ENCODE measurements at places on chromosomes 7 and 10.

DNA sequence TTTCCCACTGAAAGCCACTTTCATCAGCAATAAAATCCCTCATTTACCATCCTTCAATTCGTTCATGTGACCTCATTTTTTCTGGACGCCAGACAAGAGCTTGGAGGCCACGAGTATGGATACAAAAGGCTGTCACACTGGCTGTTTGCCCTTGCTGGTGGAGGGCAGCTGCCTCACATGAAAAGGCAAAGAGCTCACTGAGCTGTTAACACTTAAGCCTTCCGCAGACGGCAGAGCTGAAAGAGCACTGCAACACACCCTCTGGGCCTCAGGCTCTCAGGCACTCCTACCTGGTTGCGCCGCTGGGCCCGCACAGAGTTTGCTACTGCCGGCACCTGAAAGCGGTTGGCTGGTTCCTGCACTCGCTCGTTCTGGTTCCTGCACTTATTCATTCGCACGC is 193.5 kb downstream of the CFTR start:
- no peak for DNase-seq

DNA sequence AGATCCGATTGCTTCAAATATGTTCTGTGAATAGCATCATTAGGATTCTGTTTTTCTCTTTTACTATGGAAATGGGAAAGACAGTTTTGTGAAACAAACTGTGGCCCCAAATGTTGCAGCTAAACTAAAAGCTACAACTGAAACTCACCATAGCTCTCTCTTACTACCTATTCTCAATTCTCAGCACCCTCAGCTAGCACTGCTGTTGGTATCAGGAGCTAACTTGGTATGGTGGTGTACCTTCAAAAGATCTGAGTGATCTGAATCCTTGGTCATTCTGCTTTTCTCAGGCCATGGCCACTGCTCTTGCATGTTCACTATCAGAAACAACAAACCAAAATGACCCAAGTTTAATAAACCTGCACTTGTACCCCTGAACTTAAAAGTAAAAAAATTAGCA is 1208.0 kb downstream of the SORCS1 start:
- DNase-seq, result no peak

GRCh38 chr10:21285742-21286331 is 239.6 kb downstream of the SKIDA1 start:
- DNase-seq, result no peak

- no peak for DNase-seq
These were observed 80.8 kb downstream of the VWDE start for GRCh38 chr7:12322903-12323300.

GRCh38 chr7:97697396-97697795 is 34.5 kb upstream of the TAC1 start:
- no peak for DNase-seq

DNA sequence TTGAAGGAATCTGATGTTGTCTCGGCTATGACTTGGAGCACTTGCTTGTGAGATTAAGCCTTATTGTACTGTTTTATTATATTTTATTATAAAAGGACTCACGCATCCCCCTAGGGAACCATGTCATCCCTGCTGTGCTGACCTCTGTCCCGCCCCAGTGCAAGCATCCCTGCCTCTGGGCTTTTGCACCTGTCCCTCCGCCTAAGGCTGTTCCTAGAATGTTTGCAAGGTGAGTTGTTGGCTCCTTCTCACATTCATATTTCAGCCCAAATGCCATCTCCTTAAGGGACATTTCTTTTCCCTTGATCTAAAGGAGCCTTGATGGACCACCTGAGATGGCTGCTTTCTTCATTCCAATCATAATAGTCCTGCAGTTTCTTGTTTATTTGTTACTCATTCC is 236.9 kb upstream of the IGFBP3 start:
- DNase-seq, result no peak

- DNase-seq, result no peak
These were observed 222.6 kb downstream of the MAD1L1 start for GRCh38 chr7:2010101-2010500.

DNA sequence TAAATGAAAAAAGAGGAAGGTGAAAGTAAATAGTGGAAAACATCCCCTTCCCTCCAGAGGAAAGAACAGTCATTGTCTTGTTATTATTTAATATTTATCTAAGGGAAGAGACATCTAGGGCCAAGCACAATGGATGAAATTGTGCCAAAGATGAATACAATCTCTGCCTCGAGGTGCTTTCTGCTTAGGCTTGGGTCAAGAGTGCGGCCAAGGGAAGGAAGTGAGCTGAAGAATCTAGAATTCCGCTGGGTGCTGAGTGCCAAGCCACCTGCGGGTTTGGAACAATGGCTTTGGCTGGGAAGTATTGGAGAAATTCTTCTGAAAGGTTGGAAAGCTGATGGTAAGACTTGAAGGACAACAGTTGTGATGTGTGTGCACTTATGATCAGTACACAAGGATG is 531.3 kb upstream of the FZD8 start:
- no peak for DNase-seq

- DNase-seq, result no peak
These were observed 24.8 kb downstream of the JCAD start for GRCh38 chr10:30034433-30035137.

DNA sequence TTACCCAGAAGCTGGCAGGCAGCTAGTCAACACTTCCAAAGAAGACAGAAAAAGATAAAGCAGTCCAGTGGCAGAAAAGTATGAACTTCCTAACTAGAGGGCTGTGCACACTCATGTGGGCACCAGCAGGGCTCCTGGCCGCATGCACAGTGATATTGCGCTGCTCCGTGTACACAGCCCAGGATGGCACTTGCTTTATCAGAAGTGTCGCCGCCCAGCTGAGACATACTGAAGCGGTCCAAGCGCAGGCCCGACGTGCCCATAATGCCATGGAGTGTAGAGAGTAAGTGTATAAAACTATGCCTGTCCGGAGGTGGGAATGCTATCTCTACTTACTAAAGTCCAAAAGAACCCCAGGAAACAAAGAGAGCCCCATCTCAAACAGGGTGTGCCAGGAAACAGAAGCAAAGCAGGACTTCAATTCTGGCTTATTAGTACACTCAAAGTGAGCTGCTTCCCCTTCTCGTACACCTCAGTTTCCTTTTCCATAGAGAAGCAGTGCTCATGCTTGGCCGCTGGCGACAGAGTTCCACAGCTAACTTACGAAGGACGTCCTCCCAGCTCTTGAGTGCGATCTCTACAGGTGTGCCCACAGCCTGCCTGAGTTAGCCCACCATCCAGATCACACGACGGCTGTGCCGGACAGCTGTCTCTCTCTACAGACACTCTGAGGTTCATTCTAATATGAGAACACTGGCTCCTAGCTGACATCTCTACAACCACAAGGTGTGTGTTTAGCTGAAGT is 234.3 kb downstream of the COBL start:
- no peak for DNase-seq

DNA sequence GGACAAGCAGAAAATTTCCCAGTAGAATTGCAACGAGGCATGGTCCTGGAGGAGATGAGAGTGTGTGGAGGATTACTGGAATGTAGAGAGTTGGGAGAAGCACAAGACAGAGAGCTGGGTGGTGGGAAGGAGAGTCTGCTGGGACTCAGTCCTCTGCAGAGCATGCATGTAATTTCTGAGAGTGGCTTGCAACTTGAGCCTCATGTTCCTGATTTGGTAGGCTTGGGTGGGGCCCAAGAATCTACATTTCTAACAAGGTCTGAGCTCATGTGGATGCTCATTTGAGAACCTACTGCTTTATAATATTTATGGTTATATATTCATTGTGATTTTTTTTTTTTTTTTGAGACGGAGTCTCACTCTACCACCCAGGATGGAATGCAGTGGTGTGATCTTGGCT is 317.9 kb upstream of the COBL start:
- no peak for DNase-seq

- no peak for DNase-seq
These were observed 84.2 kb downstream of the CDK6 start for GRCh38 chr7:92751902-92752901.

DNA sequence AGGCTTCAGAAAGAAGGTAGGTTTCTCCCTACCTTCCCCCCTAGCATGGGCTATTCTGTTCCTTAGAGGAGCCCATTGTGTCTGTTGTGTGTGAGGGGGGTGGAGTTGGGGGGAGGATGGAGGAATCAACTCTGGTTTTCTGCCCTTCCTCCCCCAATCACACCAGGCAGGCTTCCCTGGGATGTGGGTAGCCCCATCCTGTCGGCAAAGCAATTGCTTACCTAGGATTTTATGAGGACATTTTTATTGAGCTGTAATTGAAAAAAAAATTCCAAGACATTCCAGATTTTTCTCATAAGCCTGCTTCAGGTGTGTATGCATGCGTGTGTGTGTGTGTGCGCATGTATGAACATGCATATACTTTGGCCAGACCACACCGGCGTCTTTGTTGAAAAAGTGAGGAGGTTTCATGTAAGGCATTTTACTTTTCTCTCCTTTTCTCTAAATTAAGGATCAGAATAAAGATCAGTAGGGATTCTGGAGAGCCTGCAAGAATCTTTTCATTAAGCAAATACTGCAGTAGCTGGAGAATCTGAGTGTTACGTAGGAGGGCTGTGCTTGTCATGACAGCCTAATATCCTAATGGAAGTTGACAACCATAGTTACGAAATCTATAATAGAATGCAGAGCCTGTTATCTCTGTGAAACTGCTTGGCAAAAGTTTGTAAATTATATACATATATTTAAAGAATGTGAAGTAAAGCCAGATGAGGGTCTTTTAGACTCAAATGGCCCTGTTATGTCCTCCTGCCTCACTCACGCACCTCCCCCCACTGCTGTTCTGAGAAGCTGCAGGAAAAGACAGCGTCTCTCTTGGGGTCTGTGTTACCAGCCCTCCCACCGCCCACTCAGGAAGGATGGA is 27.3 kb upstream of the SAMD8 start:
- DNase-seq, result no peak

DNA sequence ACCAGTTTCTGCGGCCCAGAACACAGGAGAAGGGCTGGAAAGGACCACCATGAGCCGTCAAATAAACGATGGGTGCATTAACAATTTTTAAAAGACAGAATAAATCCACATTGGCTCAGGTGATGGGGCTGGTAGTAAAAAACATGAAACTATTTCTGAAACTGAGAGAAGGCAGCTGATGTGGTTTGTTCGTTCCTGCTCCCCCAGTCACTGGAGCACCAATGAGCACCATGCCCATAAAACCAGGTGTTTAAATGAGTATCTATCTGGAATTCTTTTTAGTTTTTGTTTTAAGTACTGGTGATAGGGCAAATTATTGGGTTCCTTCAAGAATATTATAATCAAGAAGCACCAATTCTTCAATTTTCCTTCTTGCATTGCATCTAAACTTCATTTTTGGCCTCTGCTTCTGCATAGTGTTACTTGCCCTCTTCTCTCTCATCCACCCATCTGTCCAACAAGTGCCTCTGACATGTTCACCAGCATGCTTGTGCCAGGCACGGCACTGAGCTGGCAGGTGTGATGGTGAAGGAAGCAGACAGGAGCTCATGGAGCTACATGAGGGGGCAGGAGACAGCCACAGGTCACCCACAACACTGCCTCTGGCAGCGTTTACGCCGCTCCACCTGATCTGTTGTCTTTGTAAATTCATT is 65.5 kb downstream of the LARP4B start:
- DNase-seq, result no peak

DNA sequence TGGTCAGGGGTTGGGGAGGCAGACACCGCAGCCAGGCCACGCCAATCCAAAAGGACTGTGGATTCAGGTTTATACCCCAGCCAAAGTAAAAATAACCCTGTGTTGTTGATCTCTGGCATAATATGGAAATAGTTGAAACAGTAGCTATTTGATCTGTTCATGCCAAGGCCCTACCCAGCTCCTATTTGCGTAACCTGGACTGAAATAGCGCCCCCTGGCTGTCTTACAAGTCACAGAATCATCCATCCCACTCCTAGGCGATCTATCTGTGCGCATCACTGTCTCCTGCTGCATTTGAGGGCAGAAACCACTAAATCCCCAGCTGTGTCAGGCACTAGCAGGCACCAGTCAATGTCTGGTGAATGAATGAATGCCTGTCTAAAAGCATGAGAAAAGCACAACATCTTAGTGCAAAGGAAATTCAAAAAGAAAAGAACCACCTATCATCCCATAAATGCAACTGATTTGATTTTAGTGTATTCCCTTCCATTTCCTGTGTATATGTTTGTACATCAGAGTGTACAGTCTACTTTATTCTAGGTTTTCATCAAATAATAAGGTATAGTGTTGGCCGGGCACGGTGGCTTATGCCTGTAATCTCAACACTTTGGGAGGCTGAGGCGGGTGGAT is 160.0 kb downstream of the SLIT1 start:
- DNase-seq, result peak; percentile 47

- DNase-seq, result no peak
These were observed 103.9 kb downstream of the CRPPA start for GRCh38 chr7:16317406-16317805.

GRCh38 chr7:49486974-49487829 is 286.2 kb upstream of the VWC2 start:
- DNase-seq, result no peak

DNA sequence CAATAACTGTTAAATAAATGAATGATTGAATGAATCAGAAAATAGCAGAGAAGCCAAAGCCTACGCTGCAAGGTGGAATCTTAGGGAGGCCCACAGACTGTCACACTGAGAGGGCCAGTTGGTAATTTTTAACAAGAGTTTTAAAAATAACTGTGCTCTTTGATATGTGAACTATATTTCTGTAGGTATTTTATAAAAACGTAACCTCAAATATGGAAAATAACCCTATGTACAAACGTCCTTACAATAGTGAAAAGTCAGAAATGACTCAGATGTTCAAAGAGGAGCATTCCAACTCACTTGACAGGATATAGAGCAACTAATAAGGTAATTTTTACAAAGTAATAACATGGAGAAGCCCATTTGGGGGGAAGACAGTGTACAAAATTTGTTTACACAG is 18.9 kb upstream of the TMEM273 start:
- no peak for DNase-seq

DNA sequence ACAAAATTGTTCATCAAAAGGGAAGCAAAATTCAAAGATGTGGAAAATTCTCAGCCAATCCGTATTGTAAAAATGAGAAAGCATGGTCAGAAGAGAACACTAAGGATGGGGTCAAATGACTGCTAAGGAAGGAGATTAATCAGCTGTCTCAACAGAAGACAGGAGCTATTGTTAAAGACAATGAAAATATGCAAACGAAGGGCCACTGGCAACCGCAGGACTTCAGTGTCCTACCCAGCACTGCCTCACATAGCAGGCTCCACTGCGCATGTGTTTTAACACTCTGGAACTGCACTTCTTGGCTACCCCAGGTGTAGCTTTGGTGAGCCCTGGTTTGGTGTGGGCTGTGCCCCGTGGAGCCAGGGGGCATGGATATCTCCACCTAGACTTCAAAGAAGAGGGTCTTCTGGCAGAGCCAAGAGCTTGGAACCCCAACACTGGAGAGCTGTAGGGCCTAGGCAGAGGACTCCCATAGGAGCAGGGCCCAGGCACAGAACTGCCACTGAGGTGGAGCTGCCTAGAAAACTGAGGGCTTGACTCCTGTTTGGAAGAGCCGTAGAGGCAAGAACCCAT is 176.2 kb upstream of the GDF10 start:
- no peak for DNase-seq

Measured in CMK (cell line).